Cardiac septum (tissue), 1 donor: ENCODE measurements at places on chromosomes 7 and 10. TPM values are rescaled to one million over a fixed set of nuclear protein-coding genes. Genes with fewer than 3 reads are reported as not detected.

DNA sequence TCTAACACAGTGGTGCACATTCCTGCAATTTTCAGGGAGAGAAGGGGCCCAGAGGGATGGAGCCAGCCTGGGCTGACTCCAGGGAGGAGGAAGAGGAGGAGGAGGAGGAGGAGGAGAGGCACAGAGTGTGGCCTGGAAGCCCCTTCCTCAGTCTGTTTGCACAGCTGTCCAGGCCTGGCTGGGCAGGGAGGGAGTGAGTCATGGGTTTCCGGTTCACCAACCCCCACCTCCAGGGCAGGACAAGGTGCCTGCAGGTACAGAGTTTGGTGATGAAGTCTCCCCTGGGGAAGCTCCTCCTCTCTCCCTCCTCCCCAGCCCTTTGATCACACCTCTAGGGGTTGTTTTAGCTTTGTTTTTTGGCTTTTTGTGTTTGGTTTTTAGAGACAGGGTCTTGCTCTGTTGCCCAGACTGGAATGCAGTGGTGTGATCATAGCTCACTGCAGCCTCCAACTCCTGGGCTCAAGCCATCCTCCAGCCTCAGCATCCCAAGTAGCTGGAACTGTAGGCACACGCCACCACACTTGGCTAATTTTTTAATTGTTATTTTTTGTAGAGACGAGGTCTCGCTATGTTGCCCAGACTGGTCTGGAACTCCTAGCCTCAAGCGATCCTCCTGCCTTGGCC is 77.5 kb upstream of the CUX1 start:
- no peak for DNase-seq

- DNase-seq, result no peak
Observed at GRCh38 chr7:127845522-127846214, 185.6 kb downstream of the LRRC4 start.

GRCh38 chr7:13715534-13715933 is 273.9 kb downstream of the ETV1 start:
- no peak for DNase-seq

DNA sequence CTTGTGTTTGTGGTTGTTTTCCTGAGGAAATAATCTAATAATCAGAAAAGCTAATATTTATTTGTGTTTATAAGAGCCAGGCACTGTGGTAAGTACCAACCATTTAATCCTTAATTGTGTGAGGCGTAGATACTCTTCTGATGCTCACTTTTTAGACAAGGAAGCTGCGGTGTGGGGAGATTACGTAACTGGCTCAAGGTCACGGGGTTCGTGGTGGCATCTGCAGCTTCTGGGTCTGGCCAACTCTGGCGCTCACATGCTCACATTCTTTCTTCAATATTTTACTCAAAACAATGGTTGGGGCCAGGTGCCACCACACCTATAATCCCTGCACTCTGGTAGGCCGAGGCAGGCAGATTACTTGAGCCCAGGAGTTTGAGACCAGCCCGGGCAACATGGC is 77.6 kb downstream of the RALA start:
- DNase-seq, result peak; percentile 81

DNA sequence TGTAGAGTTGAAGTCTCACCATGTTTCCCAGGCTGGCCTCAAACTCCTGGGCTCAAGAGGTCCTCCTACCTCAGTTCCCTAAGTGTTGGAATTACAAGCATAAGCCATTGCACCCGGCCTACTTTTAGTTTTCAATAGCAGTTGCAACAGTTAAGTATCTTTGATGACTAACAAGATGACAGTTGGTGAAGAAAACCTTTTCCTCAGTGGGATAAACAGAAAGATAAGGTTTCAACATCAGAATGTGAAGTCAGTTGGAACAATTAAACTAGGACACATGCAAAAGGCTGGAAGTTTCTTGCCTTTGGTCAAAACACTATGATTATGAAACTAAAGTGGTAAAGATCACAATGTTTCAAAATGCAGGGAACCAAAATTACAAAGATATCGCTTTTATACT is 169.2 kb downstream of the ZNF438 start:
- no peak for DNase-seq

GRCh38 chr7:92767437-92767836 is 68.9 kb downstream of the CDK6 start:
- DNase-seq, result no peak

GRCh38 chr10:13615650-13616300 is 29.0 kb downstream of the PRPF18 start:
- no peak for DNase-seq

DNA sequence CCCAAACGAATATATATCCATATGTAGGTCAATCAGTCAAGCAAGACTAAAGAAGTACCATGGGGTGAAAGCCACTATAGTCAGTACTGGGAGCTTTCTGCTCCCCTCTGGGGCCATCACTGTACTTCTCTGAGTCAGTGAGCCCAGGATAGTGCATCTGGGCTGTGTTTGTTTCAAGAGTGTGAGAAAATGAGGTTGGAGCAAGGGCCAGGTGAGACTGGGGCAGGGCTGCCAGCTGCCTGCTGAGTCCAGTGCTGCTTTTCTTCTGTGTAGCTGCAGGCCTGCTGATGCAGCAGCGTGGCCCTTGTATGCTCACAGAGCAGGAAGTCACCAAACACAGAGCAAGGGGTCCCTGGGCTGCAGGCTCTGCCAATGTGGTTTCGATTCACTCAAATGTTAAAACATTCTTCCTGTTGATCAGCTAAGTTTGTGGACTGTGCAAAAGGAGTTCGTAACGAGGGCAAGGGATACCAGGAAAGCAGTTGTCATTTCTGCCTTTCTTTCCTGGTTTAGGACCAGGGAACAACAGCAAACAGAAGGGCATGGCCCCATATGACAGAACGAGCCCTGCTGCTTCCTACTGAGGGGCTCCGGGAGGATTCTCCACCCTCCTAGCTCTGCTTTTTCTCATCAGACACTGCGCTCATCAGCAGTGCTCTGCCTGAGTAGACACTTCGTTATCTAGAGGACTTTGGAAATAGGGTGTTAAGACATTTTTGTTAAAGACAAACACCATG is 65.4 kb upstream of the TNS3 start:
- DNase-seq, result no peak

GRCh38 chr10:7593063-7593462 is 73.7 kb downstream of the ITIH5 start:
- DNase-seq, result no peak

- no peak for DNase-seq
Observed at GRCh38 chr7:125661677-125662076, 732.1 kb upstream of the POT1 start.

- no peak for DNase-seq
Observed at GRCh38 chr7:77837966-77838365, 39.4 kb downstream of the PHTF2 start.

- DNase-seq, result peak; percentile 66
Observed at GRCh38 chr7:27110186-27111031, 7.9 kb upstream of the HOXA2 start.

DNA sequence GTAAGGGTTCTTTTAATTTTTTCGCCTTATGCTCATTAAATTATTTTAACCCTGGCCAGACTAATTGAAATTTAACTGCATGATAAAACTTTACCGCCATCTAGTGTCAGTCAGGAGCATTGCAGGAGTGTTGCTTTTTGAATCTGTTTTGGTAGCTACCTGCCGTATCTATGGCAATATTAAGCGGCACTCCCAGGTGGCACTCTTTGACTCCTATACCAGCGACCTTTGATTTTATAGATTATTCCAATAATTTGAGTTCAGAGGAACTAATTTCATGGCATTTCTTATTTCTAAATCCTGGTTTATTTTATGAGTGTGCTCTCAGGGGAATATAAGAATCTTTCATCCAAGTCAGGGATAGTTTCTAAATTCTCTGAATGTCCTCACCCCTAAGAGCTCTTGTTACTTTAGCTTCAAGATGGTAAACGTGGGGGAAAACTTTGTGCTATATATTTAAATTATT is 198.9 kb downstream of the REEP3 start:
- no peak for DNase-seq

DNA sequence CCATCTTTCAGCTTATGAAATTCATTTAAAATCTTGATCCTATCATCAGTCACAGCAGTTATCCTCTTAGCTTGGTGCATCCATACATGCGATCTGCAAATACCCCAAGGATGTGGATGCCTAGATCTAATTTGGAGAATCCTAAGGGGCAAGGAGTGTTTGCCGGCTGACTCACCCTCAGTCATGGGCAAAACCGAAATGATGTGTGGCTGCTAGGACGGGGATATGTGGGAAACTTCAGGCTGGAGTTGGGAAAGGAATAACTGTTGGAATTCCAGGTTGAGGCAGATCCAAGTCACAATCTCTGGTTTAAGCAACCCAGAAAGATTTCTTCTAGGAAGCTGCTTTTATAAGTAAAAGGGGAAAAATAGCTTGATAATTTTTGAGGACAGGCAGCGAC is 19.7 kb upstream of the GOT1 start:
- no peak for DNase-seq

DNA sequence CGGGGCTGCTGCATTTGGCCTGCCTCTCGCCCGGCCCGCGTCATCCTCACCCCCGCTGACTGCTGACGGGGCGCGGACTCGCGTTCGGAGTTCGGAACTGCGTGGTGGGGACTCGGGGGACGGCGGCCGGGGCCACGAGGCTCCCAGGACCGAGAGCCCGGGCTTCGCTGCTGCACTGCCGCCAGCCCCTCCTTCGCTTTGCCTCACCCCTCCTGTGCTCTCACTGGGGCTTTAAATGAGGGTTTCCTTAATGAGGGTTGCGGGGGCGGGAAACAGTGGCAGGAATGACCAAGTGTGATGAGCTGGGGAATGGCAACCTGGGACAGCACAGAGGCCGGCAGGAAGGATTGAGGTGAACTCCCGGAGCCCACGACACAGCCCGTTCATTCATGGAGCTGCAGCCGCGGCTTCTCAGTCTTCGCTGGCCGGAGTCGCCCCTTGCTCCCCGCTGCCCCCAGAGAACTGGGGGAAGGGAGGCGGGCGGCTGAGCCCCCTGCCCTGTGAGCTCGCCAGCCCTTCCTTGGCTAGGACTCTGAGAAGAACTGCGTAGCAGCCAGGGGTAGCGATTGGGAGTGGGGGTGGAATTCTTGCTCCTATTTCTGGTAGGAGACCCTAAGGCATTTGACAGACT is 1.5 kb upstream of the LRRC4 start:
- no peak for DNase-seq

DNA sequence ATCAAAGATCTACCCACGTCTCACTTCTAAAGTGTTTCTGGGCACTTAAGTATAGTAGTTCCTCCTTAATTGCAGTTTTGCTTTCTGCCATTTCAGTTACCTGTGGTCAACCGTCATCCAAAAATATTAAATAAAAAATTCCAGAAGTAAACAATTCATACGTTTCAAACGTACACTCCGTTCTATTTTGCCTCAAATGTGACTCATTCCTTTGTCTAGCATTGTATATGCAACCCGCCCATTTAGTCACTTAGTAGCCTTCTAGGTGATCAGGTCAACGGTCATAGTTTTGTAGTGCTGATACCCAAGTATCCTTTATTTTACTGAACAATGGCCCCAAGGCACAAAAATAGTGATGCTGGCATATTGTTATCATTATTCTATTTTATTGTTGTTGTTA is 33.8 kb downstream of the HGF start:
- no peak for DNase-seq

- no peak for DNase-seq
Observed at GRCh38 chr7:83478616-83479015, 170.3 kb downstream of the SEMA3E start.

GRCh38 chr7:2983586-2983985 is 60.1 kb downstream of the CARD11 start:
- DNase-seq, result no peak

- DNase-seq, result no peak
Observed at GRCh38 chr7:98130959-98131358, 24.3 kb downstream of the LMTK2 start.

- DNase-seq, result no peak
Observed at GRCh38 chr7:117274951-117275350, 47.9 kb downstream of the WNT2 start.

DNA sequence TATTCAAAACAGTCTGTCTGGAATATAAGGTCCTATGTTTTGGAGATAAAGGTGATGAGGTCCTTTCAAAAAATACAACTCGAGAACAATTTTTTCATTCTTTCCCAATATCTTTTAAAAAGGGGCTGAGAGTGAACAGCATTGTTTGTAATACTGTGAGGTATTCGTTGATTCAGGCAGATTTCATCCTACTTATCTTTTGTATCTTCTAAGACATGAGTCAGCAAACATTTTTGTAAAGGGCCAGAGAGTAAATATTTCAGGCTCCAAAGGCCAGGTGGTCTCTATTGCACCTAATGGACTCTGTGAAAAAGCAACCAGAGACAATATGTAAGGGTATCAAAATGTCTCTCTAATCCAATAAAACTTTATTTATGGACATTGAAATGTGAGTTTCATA is 8.1 kb upstream of the ANK3 start:
- no peak for DNase-seq

- DNase-seq, result no peak
Observed at GRCh38 chr7:150363872-150364271, 4.8 kb upstream of the REPIN1 start.

DNA sequence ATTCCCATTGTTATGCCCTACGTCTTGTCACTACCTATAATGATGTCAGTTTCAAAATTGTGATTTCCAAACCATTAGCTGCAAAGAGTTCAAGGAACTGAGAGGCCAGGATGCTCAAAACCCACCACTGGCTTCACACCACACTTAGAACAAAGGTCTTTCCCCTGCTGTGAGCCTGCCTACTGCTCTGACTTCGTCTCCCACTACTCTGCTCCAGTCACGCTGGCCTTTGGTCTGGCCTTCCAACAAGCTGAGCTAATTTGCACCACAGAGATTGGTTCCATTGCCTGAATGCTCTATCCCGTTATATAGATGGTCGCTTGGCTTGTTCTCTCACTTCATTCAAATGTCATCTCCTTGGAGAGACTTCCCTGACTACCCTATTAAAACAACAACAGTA is 572.1 kb upstream of the GALNT17 start:
- no peak for DNase-seq

GRCh38 chr7:70318511-70318910 is 720.2 kb downstream of the AUTS2 start:
- DNase-seq, result no peak

MPP7 gene
- 13.1 TPM for total RNA-seq

CCL24 gene
- not detected for total RNA-seq

LHFPL3 gene
- not detected for total RNA-seq

PNLIP gene
- not detected for total RNA-seq

SAMD9L gene
- 4.1 TPM for total RNA-seq

SH2D4B gene
- not detected for total RNA-seq

CALHM1 gene
- not detected for total RNA-seq

PRDX3 gene
- total RNA-seq, result 220 TPM

SPDYE1 gene
- 0.13 TPM for total RNA-seq

TMEM130 gene
- 0.30 TPM for total RNA-seq

TET1 gene
- total RNA-seq, result 1.2 TPM

OPN1SW gene
- not detected for total RNA-seq

SLC39A12 gene
- not detected for total RNA-seq

RNLS gene
- 10.4 TPM for total RNA-seq

VWDE gene
- 0.38 TPM for total RNA-seq
